Fibroblast of the aortic adventitia (primary cell): ENCODE measurements at places on chromosomes 2 and 18.

GRCh38 chr2:88042476-88042875 is 13.1 kb downstream of the KRCC1 start:
- no peak for DNase-seq

- no peak for DNase-seq
These were observed 163.2 kb upstream of the NCK2 start for GRCh38 chr2:105581555-105581944.

GRCh38 chr2:69676146-69676545 is 32.6 kb upstream of the AAK1 start:
- DNase-seq = no peak

GRCh38 chr18:4831791-4832375 is 365.2 kb downstream of the AKAIN1 start:
- DNase-seq = no peak

GRCh38 chr2:217437290-217437870 is 565.4 kb downstream of the TNS1 start:
- no peak for DNase-seq

DNA sequence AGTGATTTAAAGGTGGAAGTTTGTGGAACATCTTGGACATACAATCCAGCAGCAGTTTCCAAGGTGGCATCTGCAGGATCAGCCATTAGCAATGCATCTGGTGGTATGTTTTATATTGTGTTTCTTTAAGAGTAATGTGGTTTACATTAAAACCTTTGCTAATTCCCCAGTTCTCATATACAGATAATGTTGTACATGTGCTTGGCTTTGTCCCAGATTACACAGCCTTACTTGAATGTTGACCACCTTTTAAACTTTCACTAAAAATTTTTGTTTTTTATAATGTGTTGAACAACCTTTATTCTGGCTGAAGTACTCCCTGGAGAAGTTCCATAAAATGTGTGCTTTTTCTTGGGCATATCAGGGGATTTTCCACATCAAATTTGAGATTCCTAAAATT is 57.5 kb downstream of the MIB1 start:
- peak; percentile 2 for DNase-seq

DNA sequence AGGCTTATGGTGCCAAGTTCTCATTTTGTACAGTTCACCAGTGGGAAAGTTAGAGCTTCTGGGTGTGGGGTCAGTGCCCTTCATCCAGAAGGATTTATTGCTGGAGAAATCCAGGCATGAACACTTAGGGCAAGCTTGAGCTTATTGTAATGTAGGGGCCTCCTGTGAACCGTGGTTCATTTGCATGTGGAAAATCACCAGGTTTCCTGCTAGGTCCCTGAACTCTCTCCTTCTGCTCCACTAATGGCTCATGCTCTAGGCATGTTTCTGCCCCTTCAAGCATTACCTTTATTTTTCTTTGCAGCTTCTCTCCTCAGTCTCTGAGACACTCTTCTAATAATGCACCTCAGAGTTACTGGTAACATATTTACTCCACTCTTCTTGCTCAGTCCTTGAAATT is 79.3 kb upstream of the FAM98A start:
- DNase-seq = no peak

DNA sequence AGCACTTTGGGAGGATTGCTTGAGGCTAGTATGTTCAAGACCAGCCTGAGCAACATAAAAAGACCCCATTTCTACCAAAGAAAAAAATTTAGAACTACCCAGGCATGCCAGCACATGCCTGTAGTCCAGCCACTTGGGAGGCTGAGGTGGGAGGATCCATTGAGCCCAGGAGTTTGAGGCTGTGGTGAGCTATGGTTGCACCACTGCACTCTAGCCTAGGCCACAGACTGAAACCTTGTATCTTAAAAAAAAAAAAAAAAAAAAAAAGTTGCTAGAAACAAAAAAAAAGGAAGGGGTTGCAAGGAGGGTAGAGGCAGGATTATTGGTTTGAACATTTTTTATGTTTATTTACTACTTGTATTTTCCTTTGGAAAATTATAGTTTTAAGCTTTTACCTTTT is 4.8 kb downstream of the SEC11C start:
- no peak for DNase-seq

DNA sequence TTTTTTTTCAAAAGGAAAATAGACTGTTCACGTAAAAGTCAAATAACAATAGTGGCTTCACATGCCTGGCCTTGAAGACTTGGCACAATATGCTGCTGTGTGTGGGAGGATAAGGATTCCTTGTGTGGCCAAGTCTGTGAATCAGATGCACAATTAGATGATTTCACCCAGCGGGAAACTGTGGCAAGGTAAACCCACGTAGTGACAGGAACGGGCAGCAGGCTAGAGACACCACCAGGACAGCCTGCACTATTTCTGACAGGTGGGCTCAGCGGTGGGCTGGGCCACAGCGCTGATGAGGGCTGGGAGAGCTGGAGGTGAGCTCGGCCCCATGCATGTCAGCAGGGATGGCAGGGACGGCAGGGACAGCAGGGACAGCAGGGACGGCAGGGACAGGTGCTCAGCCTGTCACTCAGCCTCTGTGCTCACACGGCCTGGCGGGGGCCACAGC is 21.6 kb downstream of the SNORC start:
- peak; percentile 83 for DNase-seq

DNA sequence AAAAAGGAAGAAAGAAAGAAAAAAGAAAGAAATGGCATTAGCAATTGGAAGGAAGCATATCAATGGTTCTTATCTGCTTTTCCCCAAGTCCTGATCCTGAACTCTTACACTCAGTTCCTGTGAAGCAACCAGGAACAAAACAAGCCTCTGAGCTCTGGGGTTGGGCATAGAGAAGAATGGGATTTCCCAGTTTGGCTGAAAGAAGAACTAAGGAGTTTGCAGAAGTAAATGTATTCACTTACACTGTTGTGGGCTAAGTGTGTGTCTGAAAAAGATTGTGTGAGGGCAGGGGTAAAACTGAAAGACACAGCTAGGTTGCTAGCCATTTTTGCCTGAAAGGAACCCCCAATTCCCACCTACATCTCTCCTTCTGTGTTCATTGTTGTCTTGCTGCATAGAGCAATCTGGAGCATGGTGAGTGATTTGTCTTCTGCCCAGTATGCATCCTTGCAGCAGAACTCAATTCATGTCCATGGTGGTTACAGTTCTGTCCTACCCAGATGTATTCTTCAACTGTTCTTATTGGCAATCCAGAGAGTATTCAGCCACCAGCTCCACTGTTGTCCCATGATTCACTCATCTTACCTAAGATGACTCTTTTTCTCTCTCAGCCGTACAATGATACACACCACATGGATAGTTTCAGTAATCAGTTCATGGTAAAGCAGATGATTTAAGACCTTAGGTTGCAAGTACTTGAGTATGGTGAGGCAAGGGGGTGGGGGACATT is 348.7 kb downstream of the ARHGAP15 start:
- no peak for DNase-seq

DNA sequence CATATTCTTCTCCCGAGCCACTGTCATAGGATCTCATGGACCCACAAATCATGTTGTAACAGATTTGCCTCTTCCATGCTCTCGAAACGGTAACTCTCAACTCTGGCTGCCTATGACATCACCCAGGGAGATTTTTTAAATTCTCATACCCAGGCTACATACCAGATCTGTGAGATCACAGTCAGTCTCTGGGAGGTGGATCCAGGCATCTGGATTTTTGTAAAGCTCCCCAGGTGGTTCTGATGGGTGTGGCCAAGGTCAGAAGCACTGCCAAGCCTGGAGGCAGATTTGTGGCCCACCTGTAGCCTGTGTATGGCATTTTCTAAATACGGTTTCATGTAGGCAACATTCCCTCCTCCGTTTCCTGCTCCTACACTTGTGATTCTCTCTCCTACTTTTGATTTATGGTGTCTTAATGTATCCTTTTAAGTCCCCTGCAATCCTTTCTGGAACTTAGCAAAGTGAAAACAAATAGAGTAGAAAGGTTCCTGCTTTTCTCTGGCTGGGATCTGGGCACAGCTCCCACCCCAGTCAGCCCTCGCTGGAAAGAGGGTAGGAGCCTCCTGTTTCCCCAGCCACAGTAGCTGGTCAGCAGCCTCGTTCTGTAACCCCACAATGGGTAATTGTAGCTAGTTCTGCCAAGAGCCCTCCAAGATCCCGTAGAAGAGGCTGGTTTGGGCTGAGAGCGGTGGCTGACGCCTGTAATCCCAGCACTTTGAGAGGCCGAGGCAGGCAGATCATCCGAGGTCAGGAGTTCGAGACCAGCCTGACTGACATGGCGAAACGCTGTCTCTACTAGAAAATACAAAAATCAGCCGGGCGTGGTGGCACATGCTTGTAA is 96.2 kb downstream of the KLHL29 start:
- DNase-seq = peak; percentile 85

DNA sequence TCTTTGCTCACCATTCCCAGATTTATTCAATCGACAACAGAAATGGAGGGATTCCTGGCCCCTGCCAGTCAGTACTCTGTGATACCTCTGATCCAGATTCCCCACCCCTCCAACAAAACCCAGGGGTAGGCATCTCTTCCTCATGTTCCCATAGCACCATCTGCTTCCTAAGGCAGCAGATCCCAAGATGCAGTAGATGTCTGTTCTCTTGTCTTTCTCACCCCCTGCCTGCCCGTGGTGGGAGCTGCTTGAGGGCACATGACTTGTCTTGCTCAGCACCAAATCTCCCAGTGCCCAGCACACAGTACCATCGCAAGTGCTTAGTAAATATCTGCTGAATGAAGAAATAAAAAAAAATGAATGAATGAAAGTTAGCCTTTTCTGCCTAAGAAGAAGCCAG is 98.2 kb downstream of the ZBTB7C start:
- no peak for DNase-seq

- no peak for DNase-seq
These were observed 57.8 kb downstream of the VIL1 start for GRCh38 chr2:218476676-218477075.

GRCh38 chr18:63126134-63127069 is 193.2 kb downstream of the BCL2 start:
- DNase-seq = no peak

DNA sequence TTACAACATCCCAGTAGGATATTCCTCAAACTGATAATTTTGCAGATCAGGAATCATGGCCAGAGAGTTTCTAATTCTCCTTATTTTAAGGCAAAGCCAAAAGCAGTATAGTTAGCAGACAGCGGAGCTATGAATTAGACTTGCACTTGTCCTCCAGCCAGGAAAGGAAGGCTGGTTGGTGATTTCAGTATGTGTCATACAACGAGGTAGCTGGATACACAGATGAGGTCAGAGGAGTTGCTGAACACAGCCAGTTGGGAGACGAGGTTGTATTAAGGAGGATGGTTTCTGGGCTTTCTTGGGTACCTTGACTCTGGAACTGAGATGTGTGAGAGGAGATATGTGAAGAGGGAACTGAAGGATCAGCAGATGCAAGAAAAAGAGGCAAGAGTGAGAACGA is 185.2 kb downstream of the SOX11 start:
- DNase-seq = no peak

GRCh38 chr18:58453167-58453808 is 175.6 kb downstream of the ALPK2 start:
- DNase-seq = no peak

DNA sequence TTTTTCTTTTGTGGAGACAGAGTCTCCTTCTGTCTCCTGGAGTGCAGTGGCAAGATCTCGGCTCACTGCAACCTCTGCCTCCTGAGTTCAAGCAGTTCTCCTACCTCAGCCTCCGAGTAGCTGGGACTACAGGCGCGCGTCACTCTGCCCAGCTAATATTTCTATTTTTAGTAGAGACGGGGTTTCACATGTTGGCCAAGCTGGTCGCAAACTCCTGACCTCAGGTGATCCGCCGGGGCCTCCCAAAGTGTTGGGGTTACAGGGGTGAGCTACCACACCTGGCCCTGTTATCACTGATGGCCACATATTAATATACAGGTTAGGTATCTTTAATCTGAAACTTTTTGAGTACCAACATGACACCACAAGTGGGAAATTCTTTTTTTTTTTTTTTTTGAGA is 3.4 kb downstream of the MRPL35 start:
- DNase-seq = no peak

DNA sequence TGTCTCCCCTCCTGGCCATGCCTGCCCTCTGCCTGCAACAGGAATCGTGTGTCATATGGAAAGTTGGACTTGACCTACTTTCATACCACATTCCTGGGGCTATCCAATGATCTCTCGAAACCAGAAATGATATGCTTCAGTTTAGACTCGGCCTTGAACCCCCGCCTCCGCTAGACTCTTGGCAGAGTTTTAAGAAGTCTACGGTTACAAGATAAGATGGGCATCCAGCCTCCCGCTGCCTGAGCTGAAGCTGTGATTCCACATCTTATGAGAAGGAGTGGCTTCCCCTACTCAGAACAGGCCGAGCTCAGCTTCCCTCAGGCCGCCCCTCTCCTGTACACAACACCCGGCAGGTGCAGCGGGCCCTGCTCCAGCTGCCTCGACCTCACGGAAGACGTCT is 73.9 kb downstream of the MTCL1 start:
- no peak for DNase-seq

- peak; percentile 42 for DNase-seq
These were observed 3.7 kb downstream of the ZFP36L2 start for GRCh38 chr2:43222475-43223309.

GRCh38 chr2:72051204-72051603 is 96.5 kb downstream of the CYP26B1 start:
- no peak for DNase-seq

DNA sequence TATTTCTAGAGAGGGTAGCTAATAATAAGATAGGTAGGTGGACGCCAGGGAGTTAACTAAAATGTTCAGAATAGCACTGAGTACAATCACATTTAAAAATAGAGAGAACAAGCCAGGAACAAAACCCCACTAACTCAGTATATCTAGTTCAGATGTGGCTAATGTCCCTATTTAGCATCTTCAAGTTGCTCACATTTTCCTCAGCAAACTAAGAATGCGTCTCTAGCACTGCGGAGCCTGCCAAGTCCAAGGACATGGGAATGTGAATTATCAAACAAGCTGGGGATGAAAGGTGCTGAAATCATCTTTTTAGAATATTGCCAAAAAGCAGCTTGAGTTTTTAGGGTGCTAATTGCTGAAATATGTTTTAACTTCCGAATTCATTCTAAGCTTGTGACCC is 398.5 kb upstream of the FIGN start:
- DNase-seq = no peak

DNA sequence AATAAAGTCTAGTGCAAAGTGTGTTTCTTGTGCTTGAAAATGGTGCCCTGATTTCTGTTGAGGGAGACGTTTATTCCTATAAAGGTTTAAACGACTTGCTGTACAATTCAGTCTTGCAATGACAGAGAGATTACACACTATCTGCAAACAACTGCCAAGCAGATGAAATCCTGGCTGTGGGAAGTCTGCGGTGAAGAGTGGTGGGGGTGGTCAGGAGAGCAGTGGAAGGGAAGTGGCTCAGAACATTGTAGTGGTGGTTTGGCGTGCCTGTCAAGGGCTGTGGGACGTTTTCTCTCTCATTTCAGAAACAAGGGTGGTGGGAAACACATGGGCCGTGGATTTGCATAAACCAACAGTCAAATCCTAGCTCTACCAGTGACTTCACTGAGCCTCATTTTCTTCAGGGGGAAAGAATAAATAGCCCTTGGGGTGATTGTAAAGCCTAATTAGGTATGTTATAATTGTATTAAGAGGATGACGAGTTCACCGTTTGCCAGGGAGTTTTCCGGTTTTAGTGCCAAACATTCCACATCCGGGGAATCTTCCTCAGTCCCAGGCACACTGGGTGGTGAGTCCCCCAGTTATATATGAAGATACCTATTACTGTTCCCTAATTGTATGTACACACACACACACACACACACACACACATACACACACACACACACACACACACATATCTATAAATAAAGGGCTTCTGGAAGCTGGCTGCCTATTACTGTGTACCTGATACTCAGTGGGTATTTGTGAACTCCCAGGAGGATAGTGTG is 115.0 kb downstream of the SPTBN1 start:
- peak; percentile 94 for DNase-seq

- no peak for DNase-seq
These were observed 121.6 kb downstream of the ZRANB3 start for GRCh38 chr2:135409436-135409835.

- DNase-seq = no peak
These were observed 289.0 kb downstream of the CNTNAP5 start for GRCh38 chr2:124314084-124314483.
